ENCODE measurements at places on chromosomes 2 and 18.

DNA sequence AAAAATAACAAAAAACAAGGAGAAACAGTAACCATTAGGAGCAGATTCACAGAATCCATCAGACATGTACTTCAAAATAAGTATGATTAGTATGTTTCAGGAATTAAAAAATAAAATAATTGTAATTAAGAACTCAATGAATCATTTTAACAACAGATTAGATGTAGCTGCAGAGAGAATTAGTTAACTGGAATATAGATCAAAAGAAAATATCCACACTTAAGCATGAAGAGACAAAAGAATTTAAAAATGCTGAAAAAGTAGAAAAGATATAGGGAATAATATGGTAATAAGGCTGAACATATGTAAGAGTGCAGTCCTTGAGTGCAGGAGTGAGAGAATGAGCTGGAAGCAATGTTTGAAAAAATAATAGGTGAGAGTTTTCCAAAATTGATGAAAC lies 24.1 kb upstream of the OR6B3 start:
- DNase-seq, result no peak

GRCh38 chr2:203637471-203638167 lies 68.8 kb upstream of the CD28 start:
- DNase-seq, result no peak

- peak; percentile 28 for DNase-seq
Observed at GRCh38 chr18:48948112-48949049, 2.4 kb downstream of the SMAD7 start.

DNA sequence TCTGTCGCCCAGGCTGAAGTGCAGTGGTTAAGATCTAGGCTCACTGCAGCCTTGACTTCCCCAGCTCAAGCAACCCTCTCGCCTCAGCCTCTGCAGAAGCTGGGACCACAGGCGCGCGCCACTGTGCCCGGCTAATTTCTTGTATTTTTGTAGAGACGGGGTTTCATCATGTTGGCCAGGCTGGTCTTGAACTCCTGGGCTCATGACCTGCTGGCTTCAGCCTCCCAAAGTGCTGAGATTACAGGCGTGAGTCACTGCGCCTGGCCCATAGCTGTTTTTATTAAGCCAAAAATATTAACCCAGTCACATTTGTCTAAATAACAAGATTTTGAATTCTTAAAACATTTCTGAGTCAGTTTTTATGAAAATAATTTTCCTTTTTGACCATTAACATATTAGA lies 6.3 kb upstream of the SFT2D3 start:
- no peak for DNase-seq
